Stimulated activated CD8-positive, alpha-beta memory T cell treated with anti-CD3 and anti-CD28 coated beads, Interleukin-7, amount 100 ng/mL, for 24 hours (primary cell): ENCODE measurements at places on chromosomes 1 and 21.

DNA sequence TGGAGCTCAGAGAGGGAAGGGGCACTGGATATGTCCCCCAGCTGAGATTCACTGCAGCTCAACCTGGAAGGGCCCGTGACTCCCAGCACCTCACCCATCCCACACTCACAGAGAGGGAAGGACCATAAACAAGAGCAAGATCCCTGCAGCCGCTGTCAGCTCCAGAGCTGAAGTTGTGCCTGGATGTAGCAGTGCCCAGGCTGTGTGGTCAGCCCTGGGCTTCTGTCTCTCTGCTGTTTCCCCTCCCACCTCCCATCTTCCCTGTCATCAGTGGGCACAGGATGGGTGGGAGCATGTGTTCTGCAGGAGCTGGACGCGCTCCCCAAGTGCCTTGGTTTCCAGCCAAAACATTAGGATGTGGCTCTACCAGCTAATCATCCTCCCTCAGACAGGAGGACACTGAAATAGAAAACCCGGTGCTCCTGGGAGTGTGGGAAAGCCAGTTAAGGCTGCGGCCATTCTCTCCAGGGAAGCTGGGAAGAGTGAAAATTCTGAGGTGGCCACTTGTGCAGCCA is 282.7 kb downstream of the NPHP4 start:
- no peak for DNase-seq

- no peak for DNase-seq
Observed at GRCh38 chr1:60697204-60697994, 385.0 kb upstream of the NFIA start.

GRCh38 chr1:235990330-235990795 is 74.5 kb downstream of the NID1 start:
- DNase-seq, result no peak

GRCh38 chr1:158646465-158646864 is 40.0 kb downstream of the SPTA1 start:
- no peak for DNase-seq

- no peak for DNase-seq
Observed at GRCh38 chr1:170776252-170776651, 112.3 kb downstream of the PRRX1 start.

GRCh38 chr1:35577071-35577998 is 4.2 kb downstream of the TFAP2E start:
- DNase-seq, result no peak

DNA sequence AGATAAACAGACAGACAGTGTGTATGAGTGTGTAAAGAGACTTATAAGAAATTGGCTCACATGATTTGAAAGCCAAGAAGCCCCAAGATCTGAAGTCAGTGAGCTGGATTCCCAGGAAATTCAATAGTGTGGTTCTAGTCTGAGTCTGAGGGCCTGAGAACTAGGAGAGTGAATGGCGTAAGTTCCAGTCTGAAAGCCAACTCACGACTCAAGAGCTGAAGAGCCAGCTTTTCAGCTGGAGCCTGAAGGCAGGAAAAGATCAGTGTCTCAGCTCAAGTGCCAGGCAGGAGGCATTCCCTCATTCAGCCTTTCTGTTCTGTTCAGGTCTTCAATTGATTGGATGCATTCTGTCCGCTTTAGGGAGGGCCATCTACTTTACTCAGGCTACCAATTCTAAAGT is 257.2 kb downstream of the PLPP3 start:
- DNase-seq, result no peak

- DNase-seq, result no peak
Observed at GRCh38 chr1:110449661-110450651, 993 bp upstream of the PROK1 start.

- no peak for DNase-seq
Observed at GRCh38 chr1:245754463-245754961, 599.7 kb downstream of the KIF26B start.

GRCh38 chr1:19557609-19558051 is 72.3 kb upstream of the CAPZB start:
- DNase-seq, result no peak

GRCh38 chr1:234473118-234473517 is 5.9 kb downstream of the TARBP1 start:
- no peak for DNase-seq

GRCh38 chr1:206442101-206442500 is 28.2 kb upstream of the IKBKE start:
- DNase-seq, result no peak

DNA sequence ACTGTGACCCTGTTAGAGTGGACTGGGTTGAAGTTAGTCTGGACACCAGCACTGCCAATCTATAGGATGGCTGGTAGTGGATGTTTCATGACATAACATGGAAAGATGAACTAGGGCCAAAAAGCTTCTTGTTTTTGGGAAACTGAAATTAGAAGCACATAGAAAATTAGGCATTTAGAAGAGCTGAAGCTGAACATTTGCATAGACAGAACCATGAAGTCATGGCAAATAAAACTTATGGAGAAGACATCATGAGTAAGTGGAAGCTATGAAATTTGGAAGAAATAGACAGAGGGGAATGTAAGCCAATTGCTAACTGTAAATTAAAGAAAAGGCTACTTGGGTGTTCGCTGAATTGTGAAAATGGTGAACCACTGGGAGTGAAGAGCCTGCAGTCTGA is 2.7 kb upstream of the S100A11 start:
- no peak for DNase-seq

DNA sequence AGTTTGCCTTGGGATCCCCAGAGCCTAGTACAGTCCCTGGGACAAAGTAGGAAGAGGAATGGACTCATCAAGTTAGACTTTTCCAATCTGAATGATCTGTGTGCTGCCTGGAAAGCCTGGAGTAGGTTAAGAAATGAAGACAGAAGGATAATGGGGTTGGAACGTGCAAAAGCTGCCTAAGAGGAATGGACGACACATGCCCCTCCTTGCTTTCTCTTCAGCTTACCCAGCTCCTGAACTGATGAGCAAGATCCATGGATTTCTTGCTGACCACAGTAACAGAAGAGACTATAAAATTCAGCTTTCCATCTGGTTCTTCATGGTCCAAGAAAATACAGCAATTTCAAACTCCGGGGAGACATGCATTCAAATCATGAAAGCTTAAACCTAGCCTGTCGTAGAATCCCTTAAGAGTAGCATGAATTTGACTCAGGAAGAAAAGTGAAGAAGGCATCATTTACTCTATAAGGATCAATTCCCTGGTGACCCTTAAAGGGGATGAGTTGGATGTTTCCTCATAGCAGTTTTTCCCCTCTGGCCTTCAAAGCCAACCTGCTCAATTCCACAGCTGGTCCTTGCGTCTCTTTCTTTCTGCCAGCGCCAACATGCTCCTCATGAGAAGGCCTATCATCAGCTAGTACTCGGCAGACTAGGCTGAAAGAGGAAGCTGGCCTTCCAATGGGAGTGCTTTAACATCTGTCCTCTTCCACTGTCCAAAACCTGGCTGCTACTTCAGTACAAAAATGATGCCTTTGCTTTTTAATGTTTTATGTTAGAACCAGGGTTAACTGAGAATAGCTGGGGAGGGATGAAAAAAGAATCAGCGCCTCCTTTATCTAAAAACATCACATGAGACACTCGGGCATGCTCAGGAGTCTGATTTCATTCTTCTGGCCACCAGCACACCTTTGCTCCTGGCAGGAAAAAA is 5.7 kb upstream of the PEF1 start:
- DNase-seq, result no peak

DNA sequence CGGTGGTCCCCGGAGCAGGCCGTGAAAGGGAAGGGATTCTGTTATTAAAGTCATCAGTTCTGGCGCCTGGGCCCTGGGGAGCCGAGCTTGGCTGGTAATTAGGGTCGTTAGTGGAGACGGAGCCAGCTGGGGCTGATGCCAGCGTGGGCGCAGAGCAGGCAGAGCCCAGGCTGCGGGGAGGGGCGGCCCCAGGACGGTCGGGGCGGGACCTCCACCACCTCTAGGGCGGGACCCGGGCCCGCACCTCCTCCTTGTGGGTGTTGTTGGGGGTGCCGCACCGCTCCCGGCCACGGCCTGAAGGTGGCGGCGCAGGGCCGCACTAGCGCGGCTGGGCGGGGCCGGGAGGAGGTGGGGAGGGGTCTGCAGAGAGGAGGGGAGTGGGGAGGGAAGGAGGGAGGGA is 470.6 kb downstream of the PTPRU start:
- DNase-seq, result no peak

DNA sequence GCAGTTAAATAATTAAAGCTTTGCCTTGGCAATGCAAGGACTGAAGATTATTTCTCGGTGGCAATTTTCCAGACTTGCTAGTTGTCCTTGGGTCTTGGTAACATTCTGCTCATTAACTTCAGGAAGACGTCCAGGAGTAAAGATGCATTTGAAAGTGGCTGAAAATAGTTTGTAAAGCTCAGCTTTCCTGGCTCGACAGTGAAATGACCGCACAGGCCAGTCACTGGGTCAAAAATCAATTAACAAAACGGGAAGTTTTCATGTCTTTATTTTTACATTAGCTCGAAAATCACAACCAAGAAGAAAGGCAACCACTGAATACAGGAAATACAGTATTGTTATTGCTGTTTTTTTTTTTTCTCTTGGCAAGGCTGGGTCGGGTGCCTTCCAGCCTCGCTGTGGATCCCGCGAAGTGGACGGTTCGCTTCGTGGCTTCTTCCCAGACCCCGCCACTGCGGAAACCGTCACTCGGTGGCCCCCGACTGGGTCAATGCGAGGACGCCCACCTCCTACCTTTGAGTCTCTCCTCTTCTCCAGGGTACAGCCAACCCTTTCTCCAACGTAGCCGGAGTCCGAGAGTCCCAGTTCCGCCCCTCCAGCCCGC is 479 bp upstream of the SNX7 start:
- no peak for DNase-seq

DNA sequence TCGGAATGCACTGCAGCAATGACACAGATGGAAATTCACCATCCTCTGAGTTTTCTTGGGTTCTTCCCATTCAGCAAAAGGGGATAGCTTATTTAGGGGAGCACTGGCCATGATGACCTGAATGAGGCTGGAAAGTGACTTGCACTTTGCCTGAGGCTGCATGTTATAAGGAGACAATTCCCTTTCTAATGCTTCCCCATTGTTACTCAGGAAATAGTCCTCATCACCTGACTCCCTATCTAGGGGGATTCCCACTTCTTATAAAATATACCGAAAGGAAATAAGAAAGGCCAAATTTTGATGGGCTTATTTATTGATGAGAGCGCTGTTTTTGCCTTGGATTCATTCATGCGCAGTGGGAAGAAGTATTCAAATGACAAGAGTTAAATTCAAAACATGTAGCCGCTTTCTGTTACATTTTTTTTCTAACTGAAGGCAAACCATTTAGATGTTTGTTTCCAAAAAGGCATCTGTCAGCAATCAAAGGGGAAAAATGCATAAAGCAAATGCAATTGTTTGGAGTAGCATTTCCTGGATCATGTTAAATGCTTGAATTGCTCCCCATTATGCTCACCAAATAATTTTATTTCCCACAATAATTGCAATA is 220.3 kb upstream of the NFIA start:
- no peak for DNase-seq

GRCh38 chr1:201404055-201404454 is 4.9 kb upstream of the LAD1 start:
- DNase-seq, result no peak

- no peak for DNase-seq
Observed at GRCh38 chr1:115137191-115137590, 47.9 kb upstream of the TSPAN2 start.

GRCh38 chr1:160743266-160743665 is 4.2 kb downstream of the SLAMF7 start:
- no peak for DNase-seq

DNA sequence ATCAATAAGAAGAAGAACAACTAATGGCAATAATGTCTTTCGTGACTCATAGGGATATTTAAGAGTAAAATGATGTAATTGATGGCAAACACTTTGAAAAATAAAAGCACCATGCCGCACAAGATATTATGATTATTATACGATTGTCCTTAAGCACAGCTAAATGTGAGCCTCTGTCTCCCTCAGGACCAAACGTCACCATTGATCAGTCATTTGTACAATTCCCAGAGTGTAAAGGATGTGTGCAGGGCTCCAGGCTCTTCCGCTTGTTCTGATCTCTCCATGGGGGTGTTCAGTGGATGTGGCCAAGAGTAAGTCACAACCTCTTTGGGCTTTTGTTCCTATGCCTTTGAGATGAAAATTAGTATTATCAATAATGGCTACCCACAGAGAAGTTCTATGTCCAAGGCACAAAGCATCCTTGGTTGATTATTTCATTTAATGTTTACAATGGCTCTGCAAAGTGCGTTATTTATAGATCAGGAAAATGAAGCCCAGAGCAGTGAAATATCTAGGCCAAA is 17.7 kb upstream of the C1orf87 start:
- no peak for DNase-seq

- DNase-seq, result no peak
Observed at GRCh38 chr1:159827549-159827948, 876 bp downstream of the SLAMF8 start.

- DNase-seq, result no peak
Observed at GRCh38 chr1:81118550-81118949, 682.2 kb upstream of the ADGRL2 start.

DNA sequence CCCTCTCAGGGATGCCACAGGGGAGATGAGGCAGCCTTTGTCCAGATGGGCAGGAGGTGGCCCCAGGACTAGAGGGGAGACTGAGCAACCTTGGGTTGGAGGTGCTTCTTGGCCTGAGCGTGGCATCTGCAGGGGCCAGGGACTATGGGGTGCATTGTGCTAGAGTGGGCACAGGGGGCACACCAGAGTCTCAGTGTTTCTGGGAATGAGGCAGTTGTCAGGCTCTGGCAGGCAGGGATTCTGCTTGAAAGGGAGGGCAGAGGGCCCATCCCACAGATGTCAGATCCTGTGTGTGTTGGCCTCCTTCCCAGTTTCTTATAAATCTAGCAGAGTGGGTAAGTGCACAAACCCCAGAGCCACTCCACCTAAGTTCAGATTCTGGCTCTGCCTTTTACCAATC is 13.7 kb downstream of the LGR6 start:
- DNase-seq, result no peak

DNA sequence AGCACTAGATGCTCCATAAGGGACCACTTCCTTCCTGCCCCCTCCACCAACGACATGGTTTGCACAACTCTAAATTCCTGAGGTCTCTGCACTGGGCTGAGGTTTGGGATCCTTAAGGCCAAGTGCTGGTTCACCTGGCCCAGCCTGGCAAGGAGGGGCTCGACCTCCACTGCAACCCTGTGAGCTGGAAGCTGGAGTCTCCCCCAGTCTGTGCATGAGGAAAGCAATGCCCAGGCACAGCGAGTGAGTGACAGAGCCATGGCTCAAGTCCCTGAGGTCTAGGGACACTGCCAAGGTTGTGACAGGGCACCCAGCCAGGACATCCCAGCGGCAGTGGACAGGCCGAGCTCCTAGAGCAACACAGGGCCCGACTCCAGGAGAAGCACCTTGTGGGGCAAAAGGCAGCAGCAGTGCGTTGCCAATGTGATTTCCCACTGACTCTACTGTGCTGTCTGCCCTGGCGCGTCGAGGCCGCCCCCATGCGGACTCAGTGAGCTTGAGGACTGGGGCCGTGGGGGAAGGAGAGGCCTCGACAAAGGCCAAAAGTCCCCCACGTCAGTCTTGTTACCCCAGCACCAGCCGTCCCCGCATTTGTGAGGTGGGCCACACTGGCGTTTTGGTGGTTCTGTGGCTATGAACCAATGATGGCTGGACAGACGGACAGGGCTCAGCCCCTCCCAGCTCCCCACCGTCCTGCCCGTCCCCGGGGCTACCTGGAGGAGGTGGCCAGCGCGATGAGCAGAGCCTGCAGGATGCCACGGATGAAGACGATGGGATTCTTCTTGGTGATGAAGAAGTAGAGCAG is 30.0 kb downstream of the PODN start:
- DNase-seq, result no peak

- no peak for DNase-seq
Observed at GRCh38 chr1:44655609-44656008, 18.7 kb downstream of the TMEM53 start.
